ENCODE measurements at places on chromosomes 1 and 21.

DNA sequence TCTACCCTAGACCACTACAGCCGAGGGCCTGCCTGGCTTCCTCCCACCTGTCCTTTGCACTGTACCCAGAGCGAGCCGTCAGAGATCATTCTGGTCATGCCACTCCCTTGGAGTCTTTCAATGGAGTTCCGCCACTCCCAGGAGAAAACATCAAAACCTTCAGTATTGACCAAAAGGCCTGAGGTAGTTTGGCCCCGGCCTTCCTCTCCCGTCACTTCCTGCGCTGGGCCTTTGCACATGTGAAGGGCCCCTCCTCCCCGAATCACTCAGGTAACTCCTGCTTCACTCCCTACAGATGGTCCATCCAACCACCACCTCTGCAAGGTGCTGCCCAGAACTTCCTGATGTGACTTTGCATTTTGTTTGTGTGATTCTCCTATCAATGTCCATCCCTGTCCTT, 26.6 kb downstream of the UBE2G2 start:
- no peak for DNase-seq

GRCh38 chr1:58251430-58252073, 295.0 kb downstream of the OMA1 start:
- DNase-seq, result no peak

DNA sequence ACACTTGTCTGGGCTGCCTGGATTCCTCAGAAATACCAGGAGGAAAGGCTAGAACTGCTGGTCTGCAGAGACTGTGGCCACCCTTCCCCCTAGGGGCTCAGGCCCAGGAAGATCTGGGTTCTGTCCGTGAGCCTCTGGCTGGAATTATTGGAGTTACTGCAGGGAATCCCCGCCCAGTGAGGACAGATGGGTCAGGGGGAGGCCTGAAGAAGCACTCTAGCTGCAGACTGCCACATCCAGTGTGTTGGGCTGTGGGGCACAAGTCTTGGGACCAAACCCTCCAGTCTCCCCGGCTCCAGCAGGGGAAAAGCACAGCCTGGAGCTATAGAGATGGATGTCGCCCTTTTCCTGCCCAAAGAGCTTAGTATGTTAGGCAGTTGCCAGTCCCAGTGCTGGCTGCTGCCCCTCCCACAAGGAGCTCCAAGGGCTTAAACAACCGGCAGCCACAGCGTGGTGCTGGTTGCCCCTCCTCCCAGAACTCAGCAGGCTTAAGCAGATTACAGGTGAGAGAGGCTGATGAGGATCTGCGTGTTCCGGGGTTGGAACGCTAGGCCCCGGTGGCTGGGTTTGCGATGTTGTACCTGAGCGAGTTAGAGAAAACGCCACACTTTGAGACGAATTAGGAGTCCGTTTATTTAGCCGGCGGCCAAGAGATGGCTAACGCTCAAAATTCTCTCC, 255.5 kb upstream of the LRRC7 start:
- DNase-seq, result no peak

DNA sequence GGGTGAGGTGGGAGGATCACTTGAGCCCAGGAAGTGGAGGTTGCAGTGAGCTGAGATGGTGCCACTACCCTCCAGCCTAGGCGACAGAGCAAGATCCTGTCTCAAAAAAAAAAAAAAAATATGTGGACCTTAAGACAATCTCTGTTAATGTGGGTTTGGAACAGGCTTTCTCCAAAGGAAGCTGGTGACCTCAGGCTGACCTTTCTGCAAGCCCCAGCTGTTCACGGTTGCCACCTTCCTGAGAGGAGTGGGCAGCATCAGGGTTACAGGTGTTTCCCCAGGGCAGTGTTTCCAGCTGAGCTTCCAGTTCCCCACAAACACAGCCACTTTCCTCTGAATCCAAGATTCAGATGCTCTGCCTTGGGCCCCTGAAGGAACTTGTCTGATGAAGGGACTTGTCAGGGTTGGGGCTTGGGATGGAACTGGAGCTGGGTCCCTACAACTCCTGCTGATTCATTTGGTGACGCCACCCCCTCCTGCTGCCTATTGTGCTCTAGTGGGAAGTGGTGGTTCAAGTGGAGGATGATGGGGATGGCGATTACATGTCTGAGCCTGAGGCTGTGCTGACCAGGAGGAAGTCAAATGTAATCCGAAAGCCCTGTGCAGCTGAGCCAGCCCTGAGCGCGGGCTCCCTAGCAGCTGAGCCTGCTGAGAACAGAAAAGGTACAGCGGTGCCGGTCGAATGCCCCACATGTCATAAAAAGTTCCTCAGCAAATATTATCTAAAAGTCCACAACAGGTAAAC, 1.9 kb downstream of the ZBTB48 start:
- no peak for DNase-seq

GRCh38 chr21:42704861-42705260, 51.4 kb downstream of the PDE9A start:
- DNase-seq, result no peak

- no peak for DNase-seq
Measured at GRCh38 chr1:36328713-36329112, 5.3 kb upstream of the EVA1B start.

DNA sequence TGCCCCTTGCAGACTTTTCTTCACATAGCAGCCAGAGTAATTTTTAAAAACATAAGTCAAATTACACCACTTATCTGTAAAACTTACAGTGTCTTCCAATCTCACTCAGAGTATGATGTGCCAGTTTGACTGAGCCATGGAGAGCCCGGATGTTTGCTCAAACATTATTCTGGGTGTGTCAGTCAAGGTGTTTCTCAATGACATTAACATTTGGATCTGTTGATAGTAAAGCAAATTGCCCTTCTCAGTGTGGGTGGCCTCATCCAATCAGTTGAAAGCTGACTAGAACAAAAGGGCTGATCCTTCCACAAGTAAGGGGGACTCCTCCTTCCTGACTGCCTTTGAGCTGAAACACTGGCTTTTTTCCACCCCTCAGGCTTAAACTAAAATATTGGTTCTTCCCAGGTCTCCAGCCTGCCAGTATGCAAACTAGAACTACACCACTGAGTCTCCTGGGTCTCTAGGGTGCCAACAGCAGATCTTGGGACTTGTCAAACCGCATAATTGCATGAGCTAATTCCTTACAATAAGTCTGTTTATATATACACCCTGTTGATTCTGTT, 157.9 kb upstream of the CTTNBP2NL start:
- DNase-seq, result no peak

DNA sequence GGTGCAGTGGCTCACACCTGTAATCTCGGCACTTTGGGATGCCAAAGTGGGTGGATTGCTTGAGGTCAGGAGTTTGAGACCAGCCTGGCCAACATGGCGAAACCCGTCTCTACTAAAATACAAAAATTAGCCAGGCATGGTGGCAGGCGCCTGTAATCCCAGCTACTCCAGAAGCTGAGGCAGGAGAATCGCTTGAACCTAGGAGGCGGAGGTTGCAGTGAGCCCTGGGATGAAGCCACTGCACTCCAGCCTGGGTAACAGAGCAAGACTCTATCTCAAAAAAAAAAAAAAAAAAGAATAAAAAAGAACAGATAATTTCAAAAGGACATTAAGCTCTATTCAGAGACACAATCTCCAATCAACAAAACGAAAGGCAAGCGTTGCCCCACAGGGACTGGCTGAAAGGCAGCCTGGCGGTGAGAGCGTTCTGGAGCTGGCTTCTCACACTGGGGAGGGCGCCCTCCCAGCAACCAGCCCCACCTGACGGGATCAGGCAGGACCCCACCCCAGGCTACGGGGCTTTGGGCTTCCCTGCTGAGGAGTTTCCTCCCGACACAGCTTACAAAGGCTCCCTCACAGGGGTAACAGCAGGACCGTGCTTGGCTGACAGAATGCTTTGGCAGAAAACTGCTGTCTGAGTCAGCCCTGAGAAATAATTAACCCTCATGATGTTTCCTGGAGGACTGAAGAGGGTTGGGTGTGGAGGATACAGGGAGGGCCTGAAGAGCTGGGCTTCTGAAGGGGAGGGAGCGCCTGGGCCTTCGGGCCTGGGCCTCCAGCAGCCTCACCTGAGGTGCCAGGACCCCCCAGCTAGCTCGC, 31.1 kb upstream of the SRP9 start:
- no peak for DNase-seq

GRCh38 chr1:227759341-227760300, 24.4 kb downstream of the SNAP47 start:
- DNase-seq, result no peak

- DNase-seq, result no peak
Measured at GRCh38 chr1:150142083-150142482, 7.6 kb upstream of the PLEKHO1 start.

DNA sequence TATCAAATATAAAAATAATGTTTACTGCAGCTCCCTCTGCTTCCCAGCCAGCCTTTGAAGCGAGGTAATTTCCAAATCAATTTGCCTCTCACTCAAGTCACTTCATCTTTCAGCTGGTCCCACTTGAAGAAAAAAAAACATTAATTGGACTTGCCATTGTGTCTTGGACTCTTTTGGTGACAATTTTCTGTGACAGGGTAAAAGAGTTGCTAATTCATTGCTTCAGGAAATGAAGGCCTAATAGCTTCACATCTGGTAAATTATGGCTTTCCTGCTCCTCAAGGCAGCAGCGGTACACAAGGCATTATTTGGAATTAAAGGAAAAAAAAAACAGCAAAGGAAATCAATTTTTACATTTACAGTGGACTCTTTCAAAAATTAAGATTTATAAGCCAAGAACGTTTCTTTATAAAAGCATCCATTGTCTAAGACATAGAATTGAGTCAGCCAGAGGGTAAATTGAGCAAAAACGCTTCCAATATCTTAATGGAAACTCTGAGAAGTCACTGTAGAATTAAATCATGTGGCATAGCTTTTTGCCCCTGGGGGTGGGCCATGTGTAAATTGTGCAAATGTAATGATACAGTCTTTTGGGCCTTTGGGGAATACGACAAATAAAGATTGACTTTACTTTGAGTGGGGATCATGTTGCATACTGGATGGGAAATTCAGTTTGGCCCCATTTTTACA, 102.5 kb downstream of the LYPLAL1 start:
- DNase-seq, result no peak

DNA sequence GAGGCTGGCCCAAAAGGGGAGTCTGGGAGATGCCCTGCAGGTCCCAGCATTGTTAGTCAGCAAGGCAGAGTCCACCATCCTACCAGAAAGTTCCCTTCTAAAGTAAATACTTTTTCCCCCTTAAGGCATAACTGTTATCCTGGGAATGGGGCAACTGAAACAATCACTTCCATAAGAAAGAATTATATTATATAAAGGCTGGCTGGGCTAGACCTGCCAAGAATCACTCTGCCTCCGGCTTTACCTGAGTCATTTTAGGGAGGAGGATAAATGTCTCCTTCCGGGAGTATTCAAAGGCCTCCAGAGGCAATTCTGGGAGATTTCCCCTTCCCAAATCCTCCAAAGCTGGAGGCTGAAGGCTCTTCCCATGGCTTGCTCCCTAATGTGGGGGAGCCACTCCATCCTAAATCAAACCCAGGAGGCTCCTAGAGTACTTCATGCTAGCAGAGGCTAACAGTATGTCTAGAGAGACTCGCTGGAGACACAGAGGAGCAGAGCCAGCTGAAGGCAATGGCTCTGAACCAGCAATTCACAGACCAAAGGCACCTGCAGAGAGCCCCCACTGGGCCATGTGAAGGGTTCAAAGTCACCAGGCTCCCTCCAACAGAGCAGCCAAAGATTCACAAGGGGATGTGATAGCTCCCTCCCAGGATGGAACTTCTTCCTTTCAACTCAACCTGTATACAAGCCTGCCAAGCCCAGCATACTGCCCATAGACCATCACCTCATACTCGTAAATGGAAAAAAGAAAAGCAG, 116.0 kb downstream of the ASTN1 start:
- DNase-seq, result no peak

- no peak for DNase-seq
Measured at GRCh38 chr1:19083081-19083480, 126.6 kb upstream of the IFFO2 start.

- DNase-seq, result no peak
Measured at GRCh38 chr1:28032281-28032680, 56.1 kb downstream of the EYA3 start.

DNA sequence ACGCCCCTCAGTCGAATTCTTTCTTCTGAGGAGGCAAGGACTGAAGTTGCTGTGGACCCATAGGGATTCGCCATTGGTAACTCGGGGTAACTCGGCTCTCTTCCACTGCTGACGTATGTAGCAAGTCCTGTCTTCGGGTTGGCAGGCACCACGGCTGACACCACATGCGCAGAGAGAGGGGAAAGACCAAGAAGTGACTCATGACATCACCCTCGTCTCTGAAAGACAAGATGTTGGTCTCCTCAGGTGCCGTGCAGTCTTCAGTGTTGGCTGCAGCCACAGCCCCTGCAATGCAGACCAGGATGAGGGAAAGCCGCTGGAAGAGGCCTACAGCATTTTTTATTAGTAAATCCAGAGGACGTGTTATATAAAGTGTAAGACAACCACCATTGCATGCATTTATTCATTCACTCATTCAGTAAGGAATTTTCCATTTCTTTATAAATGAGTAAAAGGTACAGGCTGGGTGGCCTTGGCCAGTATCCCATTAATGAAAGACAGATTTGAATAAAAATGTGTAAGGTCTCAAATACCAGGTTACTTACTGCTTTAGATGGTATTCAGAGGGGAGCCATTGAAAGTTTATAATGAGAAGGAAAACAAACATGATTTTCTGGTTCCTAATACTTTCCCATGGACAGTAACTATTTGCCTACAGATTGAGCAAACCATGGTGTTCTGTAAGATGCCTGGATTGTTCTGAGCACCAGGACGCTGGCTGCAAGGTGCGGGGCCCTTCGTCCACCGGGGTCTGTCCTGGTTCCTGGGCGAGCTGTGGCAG, 50.7 kb upstream of the IRF2BP2 start:
- DNase-seq, result no peak

DNA sequence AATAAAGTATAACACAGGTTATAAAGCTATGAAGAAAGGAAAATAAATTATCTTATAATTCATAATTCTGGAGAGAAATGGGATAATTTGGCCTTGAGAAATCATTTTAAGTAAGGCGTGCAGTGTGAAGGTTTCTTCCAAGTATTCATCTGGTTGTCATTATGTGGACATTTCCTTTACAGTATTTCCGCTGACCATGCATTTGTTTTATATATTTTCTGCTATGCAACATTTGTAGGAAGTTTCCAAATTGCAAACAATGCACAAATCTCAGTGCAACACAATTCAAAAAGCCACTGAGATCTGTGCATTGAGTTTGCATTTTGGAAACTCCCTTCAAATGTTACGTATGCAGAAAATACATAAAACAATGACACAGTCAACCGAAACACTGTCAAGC, 17.8 kb downstream of the ZNF670 start:
- no peak for DNase-seq

DNA sequence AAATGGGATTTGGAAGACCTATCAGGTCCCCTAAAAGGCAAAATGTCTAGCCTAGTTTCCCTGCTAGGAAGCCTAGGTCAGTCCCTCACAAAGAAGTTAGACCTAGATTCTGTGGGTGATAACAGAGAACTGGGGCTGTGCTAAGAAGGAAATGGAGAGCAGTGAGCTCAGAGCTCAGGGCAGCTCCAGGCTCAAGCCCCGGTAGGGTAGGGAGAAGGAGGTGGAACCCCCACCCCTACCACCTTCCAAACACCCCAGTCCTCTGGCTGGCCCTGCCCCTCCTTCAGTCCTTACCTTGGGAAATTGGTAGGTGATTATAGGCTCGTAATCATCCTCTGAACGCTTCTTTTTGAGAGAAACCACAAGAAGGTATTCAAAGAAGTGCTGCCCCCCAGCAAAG, 1.1 kb downstream of the DENND2D start:
- no peak for DNase-seq

GRCh38 chr1:3318329-3318728, 136.1 kb upstream of the ARHGEF16 start:
- no peak for DNase-seq

GRCh38 chr1:151512801-151513625, 1.8 kb downstream of the CGN start:
- no peak for DNase-seq
